ENCODE measurements at places on chromosomes 12 and 14.
A peak's percentile ranks its signal among the peaks of the same experiment; 100 is the strongest.

DNA sequence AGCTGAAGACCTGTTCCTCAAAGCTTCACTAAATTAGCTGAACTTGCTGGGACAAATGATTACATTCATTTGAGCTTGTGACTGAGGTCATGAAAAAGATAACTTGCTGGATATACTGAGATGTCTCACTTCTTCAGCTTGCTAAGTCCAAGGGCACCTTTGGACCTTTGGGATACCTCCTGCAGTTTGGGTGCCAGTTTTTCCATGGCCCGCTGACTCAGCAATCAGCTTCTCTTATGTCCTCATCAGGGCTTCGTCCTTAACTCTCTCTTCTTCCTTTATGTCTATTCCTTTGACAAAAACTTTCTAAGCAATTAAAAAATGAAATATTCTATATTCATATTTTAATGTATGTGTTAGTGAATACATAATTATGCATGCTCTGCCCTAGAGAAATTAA, 45.6 kb downstream of the OVCH1 start:
- DNase-seq, result no peak

DNA sequence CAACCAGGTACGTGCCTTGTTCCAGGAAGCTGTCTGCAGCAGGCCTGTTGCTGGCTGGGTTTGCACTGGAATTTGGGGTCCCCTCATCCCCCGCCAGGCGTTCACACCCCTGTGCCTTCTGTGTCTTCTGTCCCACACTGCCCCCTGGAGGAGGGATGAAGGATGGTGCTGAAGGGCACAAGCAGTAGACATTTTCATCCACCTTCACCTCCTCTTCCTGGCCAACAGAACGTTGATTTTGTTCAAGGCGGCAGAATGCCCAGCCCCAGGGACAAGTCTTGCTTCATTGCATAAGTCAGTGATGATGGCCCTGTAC, 122.1 kb downstream of the CALM1 start:
- no peak for DNase-seq

GRCh38 chr12:22415342-22416309, 81.1 kb upstream of the ST8SIA1 start:
- DNase-seq, result no peak

GRCh38 chr14:34003691-34004090, 52.8 kb upstream of the EGLN3 start:
- DNase-seq, result no peak

- no peak for DNase-seq
Observed at GRCh38 chr14:76936483-76936882, 92.0 kb downstream of the IRF2BPL start.

GRCh38 chr14:90561920-90562319, 165.1 kb downstream of the CALM1 start:
- DNase-seq, result no peak

GRCh38 chr12:11677752-11678151, 28.3 kb downstream of the ETV6 start:
- no peak for DNase-seq

- DNase-seq, result no peak
Observed at GRCh38 chr12:45794422-45794821, 64.9 kb downstream of the ARID2 start.

DNA sequence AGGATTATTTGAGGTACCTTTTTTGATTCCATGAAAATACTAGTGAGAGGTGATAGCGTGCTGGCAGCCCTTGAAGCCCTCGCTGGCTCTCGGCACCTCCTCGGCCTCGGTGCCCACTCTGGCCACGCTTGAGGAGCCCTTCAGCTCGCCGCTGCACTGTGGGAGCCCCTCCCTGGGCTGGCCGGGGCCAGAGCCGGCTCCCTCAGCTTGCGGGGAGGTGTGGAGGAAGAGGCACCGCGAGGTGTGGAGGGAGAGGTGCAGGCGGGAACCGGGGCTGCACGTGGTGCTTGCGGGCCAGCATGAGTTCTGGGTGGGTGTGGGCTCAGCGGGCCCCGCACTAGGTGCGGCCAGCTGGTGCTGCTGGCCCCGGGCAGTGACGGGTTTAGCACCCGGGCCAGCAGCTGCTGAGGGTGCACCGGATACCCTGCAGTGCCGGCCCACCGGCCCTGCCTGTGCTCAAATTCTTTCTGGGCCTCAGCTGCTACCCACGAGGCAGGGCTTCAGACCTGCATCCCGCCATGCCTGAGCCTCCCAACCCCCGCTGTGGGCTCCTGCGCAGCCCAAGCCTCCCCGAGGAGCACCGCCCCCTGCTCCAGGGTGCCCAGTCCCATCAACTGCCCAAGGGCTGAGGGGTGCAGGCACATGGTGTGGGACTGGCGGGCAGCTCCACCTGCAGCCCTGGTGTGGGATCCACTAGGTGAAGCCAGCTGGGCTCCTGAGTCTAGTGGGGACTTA, 7.4 kb downstream of the MOK start:
- DNase-seq, result no peak

- no peak for DNase-seq
Observed at GRCh38 chr14:67345583-67345982, 14.0 kb downstream of the ATP6V1D start.

- DNase-seq, result no peak
Observed at GRCh38 chr12:85413266-85413665, 133.2 kb downstream of the ALX1 start.

GRCh38 chr14:53004976-53005375, 54.1 kb upstream of the FERMT2 start:
- no peak for DNase-seq

DNA sequence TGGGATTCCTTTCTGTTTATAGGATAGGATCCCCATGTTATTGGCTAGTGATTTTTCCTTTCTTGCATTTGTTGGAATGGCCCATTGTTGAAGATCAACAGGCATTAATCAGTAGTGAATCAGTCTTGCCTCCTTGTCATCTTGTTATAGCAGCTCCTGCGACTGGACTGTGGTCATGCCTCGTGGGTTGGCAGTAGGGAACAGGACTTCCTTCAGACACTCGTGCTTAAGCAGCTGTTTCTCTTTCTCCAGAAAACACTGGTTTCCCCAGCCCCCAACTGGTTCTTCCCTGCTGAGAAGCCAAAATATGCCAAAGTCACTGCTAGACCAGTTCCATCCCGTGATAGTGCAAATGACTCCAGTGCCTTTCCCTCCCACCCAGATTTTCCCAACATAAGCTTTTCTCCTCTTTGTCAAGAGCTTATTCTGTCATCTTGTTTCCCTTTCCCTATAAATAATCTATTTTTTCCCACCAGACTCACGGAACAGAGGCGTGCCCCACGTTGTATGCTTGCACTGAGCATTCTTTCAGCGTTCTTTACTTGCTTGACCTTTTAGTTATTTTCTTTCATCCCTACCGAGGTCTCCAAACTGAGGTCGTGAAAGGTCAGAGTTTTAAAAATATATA, 83.5 kb downstream of the SAMD4A start:
- peak; percentile 1 for DNase-seq

- no peak for DNase-seq
Observed at GRCh38 chr12:132393991-132394949, 64.9 kb upstream of the GALNT9 start.

- no peak for DNase-seq
Observed at GRCh38 chr12:128098730-128099129, 168.2 kb upstream of the TMEM132C start.

- DNase-seq, result no peak
Observed at GRCh38 chr14:36113341-36113740, 63.2 kb downstream of the PTCSC3 start.

- DNase-seq, result no peak
Observed at GRCh38 chr12:78793491-78793890, 71.1 kb upstream of the SYT1 start.

- no peak for DNase-seq
Observed at GRCh38 chr12:45077251-45077650, 26.4 kb upstream of the DBX2 start.

GRCh38 chr14:99636487-99636886, 8.4 kb upstream of the HHIPL1 start:
- DNase-seq, result no peak

GRCh38 chr14:68173227-68173972, 353.8 kb downstream of the RAD51B start:
- no peak for DNase-seq

- peak; percentile 43 for DNase-seq
Observed at GRCh38 chr12:122830517-122831214, 4.6 kb upstream of the HIP1R start.

DNA sequence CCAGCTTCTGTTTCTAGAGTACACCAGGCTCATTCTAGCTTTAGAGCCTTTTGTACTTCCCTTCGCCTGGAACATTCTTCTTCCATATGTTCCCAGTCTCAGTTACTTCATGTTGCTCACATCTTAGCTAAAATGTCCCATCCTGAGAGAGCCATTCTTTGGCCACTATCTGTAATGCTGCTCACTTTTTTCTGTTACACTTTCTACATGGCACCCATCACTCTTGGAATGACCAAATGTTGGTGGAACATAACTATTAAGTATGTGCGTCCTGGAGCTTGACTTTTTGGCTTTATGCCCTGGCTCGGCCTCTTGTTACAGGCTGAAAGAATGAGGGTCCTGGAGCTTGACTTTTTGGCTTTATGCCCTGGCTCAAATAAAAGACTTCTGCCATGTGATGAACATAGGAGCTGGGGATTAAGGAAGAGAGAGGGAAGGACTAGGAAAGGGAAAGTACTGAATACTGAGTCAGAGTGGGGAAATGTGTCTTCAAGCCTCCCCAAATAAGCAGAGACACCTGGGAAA, 442.9 kb upstream of the ATP2B1 start:
- no peak for DNase-seq

DNA sequence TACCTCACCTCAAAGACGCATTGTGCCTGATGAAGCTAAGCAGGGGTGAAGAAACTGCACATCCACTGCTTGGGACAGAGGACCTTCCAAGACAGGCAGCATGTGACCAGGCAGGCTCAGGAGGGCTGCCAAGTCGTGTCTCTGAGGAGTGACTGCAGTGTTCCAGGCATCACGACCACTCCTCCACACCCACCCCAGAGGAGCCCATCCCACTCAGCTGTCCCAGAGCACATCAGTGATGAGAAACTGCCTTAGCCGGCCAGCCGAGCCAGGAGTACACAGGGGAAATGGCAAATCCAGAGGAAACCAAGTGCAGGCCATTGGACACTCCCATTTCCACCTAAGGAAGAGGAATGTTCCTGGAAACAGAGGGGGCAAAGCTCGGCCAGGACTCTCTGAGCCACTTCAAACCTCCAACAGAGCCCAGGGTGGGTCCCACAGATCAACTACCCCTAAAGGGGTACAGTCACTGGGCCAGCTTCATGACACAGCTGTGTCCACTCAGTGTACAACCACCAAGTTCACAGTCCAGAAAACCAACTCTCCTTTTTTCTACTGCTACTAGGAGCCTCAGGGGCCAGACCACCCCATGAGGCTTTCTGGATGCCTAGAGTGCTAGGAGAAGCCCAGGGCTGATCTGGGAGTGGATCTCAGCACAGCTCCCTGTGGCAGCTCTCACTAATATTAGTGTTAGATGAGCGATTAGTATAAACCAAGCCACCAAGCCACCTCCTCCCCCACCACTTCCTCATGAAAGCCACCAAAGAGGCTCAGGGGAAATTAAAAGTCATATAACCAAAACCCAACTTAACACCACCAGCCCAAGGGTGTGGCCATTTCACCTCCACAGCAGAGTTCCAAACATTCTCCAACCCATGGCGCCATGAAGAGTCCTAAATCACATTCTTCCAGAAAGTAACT, 15.4 kb downstream of the PXN start:
- DNase-seq, result no peak

- no peak for DNase-seq
Observed at GRCh38 chr12:9669534-9669933, at the start of gene CLEC2D. CLEC2D (plus strand) TSS chr12:9669713; CDS start chr12:9669735, 22 bp downstream.

GRCh38 chr12:47903151-47903611, 1.6 kb downstream of the VDR start:
- no peak for DNase-seq

GRCh38 chr14:52356025-52356424, 41.9 kb downstream of the PTGER2 start:
- DNase-seq, result no peak

GRCh38 chr14:64951724-64952123, 9.2 kb upstream of the GPX2 start:
- no peak for DNase-seq

DNA sequence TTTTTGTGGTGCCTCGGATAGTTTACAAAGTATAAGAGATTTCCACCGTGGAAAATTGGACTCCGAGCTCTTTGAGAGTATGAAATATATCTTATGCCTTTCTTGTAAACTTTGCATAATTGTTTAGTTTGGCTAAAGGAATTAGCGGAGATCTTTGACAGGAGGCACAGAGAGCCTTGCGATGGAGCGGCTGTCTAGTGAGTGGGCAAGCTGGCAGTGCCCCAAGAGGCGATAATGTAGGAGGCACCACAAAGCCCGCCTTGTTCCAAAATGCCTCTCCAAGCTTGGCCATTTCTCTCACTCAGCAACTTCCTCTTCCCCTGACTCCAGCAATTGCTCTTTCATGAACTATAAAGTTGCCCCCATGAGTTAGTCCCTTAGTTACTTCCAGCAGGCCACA, 270.1 kb upstream of the PRICKLE1 start:
- DNase-seq, result no peak
